ENCODE measurements at places on chromosomes 6 and 20.

DNA sequence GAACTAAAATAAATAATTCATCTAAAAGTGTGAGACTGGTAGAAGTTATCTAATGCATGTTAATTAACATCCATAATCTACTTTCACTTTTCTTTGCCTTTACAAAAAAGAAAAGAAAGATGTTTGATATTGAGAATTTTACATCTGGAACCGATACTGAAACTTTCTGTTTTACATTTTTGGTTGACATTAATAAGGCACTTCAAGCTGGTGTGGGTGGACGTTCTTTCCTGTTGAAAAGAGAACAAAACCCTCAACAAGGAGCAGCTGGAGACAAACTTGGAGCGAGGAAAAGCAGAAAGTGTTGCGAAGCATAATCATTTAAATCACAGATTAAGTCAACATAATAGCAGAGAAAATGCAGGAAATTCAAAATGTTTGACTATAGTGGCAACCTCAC, 575.2 kb upstream of the ADGRB3 start:
- no peak for DNase-seq

GRCh38 chr20:1286267-1287024, 20.4 kb downstream of the SNPH start:
- no peak for DNase-seq

GRCh38 chr6:145562771-145563615, 172.3 kb downstream of the EPM2A start:
- no peak for DNase-seq

- no peak for DNase-seq
Observed at GRCh38 chr6:75748743-75749538, at the start of gene MYO6. Gene MYO6 (plus strand): TSS chr6:75749239. CDS start chr6:75817548, 68,309 bp downstream.

DNA sequence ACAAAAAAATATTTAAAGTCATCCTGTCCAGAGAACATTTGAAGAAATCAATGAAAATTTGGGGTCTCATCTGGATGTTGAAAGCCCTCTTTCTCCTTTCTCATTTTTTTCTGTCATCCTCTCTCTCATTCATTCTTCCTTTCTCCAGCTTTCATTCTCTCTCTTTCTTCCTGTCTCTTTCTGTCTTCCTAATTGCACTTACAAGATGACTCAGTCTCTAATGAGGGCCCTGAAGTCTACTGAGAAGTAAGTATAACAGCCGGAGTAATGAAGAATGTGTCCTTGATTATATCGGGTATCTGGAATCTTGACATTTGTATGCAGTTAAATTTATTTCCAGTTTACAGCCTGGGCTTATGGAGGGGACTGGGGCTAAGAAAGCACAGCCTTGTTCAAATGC, 232.2 kb upstream of the SULF2 start:
- no peak for DNase-seq

DNA sequence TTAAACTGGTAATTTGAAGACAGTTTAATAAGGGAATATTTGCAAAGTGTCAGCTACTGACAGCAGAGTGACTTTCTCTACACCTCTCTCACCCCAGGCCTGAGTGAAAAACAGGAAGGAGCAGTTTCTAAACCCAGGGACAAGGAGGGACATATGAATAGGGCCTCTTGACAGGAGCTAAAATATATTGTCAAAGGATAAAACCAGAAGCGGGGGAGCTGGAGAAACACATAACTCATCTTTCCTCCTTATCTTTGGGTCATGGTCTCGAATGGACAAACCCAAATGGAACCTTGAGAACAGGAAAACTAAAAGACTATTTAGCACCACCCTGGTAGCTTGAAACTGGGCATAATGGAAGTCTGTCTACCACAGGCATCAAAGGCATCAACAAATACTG, 197.5 kb upstream of the FOXA2 start:
- no peak for DNase-seq

Measured in AG04449 (cell line).